ENCODE measurements at places on chromosomes 3 and 15. TPM values are rescaled to one million over a fixed set of nuclear protein-coding genes. Genes with fewer than 3 reads are reported as not detected.

DNA sequence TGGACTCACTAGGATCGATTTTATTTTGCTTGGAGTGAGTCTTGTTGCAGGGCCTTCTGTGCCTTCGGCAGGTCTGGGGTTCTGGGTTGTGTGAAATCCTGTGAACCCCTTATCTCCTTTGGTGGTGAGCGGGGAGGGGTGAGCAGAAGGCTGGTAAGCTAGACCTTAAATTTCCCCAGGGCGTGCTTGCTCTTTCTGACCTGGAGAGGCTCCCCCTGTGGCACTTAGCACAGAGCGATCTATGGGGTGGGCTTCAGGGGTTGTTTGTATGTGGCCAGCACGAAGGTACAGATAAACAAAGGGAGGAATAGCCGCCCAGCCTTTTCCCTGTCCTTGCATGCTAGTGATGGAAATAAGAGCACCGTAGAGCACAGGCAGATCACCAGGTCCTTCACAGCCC is 11.8 kb downstream of the CACNA2D3 start:
- peaks cover 5% of the 10 kb centered on the region for H3K27me3 ChIP-seq
- no peak overlapping the region for H3K27ac ChIP-seq
- no peaks in the 10 kb centered on the region for H3K36me3 ChIP-seq

DNA sequence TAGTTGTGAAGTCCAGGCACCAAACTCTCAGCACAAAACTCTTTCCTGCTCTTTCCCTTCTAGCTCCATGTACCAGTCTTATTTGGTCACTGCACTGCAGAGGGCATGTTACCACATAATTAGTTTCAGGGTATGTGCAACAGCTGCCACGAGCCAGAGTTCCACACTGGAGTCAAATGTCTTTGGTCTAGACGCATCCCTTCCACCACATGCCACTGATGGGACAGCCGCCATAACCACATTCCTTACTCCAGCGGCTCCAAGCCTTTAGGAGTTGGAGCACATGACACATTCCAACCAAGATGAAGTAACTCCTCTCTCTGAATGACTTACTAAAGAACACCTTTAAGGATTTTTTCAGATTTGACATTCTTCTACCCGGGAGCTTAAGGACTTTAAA is 153.4 kb downstream of the ERC2 start:
- H3K27me3 ChIP-seq: no peaks in the 10 kb centered on the region
- no peak overlapping the region for H3K27ac ChIP-seq
- H3K36me3 ChIP-seq: no peaks in the 10 kb centered on the region

- no peaks in the 10 kb centered on the region for H3K27me3 ChIP-seq
- no peak overlapping the region for H3K4me3 ChIP-seq
- peaks cover 11% of the 10 kb centered on the region for H3K36me3 ChIP-seq
- H3K27ac ChIP-seq: no peak overlapping the region
- H3K4me1 ChIP-seq: peaks cover 26% of the 10 kb centered on the region
These were observed 7.0 kb downstream of the CMTM6 start for GRCh38 chr3:32495609-32496008.

- H3K36me3 ChIP-seq: no peaks in the 10 kb centered on the region
- H3K27ac ChIP-seq: no peak overlapping the region
- H3K4me1 ChIP-seq: peaks cover 4% of the 10 kb centered on the region
- no peak for DNase-seq
These were observed 72.7 kb upstream of the FNDC3B start for GRCh38 chr3:171966533-171967136.

GRCh38 chr3:14773691-14774128 is 45.1 kb upstream of the FGD5 start:
- H3K27me3 ChIP-seq: no peaks in the 10 kb centered on the region
- no peak overlapping the region for H3K27ac ChIP-seq
- H3K4me1 ChIP-seq: no peaks in the 10 kb centered on the region
- no peak for DNase-seq

DNA sequence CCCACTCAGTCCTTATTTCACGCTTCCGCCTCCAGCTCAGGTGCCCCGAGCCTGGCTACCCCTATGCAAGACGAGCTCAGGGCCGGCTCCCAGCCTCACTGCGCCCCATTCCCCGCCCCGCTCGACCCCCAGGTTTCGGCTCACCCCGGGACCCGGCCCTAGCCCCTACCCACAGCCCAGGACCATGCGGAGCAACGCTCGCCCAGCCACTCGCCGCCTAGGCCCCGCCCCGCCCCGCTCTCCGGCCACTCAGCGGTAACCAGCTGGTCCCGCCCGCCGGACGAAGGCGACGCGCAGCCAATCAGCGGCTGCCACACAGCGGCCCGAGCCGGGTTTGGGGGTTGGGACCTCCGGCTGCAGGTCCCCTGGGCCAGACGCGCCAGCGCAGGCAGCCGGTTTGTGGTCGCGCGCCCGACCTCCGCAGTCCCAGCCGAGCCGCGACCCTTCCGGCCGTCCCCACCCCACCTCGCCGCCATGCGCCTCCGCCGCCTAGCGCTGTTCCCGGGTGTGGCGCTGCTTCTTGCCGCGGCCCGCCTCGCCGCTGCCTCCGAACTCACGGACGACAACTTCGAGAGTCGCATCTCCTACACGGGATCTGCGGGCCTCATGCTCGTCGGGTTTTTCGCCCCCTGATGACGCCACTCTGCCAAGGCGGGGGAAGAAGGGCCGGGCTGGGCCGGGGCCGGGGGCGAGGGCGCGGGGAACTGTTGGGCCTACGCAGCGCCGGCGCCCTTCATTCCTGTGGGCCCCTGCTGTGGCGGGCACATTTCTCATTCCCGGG is at the start of gene CATSPER2:
Gene CATSPER2, minus strand, starts transcription at position 196 of the 781 bp plus-strand sequence. CDS start 783 bp downstream, outside the sequence.
- no peak within 1 kb of the TSS for H3K27ac ChIP-seq
- no peak for DNase-seq
- H3K4me3 ChIP-seq: no peak within 1 kb of the TSS
- H3K36me3 ChIP-seq: peaks cover 20% of the 10 kb centered on the region
- no peaks in the 10 kb centered on the region for H3K27me3 ChIP-seq

GRCh38 chr3:149581681-149582370 is 76.0 kb downstream of the WWTR1 start:
- no peak for DNase-seq
- no peaks in the 10 kb centered on the region for H3K36me3 ChIP-seq
- no peak overlapping the region for H3K27ac ChIP-seq
- H3K27me3 ChIP-seq: peaks cover 26% of the 10 kb centered on the region
- no peak overlapping the region for H3K4me3 ChIP-seq

DNA sequence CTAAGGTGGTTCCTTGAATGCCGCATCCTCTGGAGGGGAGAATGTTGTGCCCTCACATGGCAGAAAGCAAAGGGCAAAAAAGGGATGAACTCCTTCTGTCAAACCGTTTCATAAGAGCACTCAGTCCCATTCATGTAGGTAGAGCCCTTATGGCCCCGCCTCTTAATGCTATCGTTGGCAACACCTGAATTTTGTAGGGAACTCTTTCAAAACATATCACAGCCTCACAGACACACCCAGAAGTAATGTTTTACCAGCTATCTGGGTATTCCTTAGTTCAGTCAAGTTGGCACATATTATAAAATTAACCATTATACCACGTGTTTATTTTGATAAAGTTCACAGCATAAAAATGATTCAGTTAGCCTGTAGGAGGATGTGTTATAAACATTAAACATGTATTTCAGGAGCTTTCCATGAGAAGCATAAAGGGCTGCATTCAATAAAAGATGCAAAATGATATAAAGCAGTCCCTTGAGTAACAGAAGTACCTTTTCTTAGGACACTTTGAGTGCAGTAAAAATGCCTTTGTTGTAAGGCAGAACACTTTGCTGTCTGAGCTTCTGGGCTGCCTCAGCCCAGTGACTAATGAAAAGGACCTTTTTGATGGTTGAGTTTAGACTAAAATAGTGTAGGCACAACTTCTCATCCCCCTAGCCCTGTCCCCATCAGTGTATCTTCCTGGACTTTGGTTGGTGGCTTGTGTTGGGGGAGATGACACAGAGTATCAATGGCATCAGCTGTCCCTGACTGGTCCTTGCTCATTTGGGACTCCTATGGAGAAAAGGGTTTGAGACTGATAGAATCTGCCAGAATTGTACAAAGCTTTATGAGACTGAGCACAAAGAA is 263.5 kb upstream of the TPRG1 start:
- peaks cover 9% of the 10 kb centered on the region for H3K4me1 ChIP-seq
- H3K27me3 ChIP-seq: peaks cover 2% of the 10 kb centered on the region
- H3K4me3 ChIP-seq: no peak overlapping the region
- no peaks in the 10 kb centered on the region for H3K36me3 ChIP-seq
- no peak overlapping the region for H3K27ac ChIP-seq
- DNase-seq: no peak

DNA sequence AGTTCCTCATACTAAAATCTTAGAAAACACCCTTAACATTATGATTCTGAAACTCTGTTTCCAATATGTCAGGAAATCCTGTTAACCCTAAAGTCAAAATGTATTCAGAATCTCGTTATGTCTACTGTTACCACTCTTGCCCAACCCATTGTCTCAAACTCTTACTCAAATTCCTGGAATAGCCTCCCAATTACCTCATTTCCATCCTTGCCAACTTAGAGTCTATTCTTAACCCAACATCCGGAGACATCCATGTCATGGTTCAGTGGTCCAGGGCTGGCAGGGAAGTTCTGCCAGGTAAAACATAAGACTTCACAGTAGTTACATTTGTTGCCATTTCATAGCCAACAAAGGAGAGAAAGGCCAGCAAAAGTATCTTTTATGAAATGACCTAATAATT is 593.9 kb downstream of the PYDC2 start:
- no peak for DNase-seq
- H3K4me1 ChIP-seq: no peaks in the 10 kb centered on the region
- no peaks in the 10 kb centered on the region for H3K36me3 ChIP-seq
- H3K27me3 ChIP-seq: no peaks in the 10 kb centered on the region
- H3K27ac ChIP-seq: no peak overlapping the region

TNIK gene
- 27.0 TPM for total RNA-seq

ISLR2 gene
- total RNA-seq: not detected

SEMA3F gene
- total RNA-seq: not detected

ZDHHC19 gene
- total RNA-seq: not detected

GPR156 gene
- not detected for total RNA-seq

DGKG gene
- total RNA-seq: 0.25 TPM

IQCH gene
- 1.4 TPM for total RNA-seq

SUMF1 gene
- 3.9 TPM for total RNA-seq

FBXL22 gene
- total RNA-seq: 0.44 TPM

PLSCR4 gene
- not detected for total RNA-seq

Data from activated naive CD4-positive, alpha-beta T cell treated with anti-CD3 and anti-CD28 coated beads for 36 hours (primary cell).